ENCODE measurements at places on chromosomes 5 and 9.

DNA sequence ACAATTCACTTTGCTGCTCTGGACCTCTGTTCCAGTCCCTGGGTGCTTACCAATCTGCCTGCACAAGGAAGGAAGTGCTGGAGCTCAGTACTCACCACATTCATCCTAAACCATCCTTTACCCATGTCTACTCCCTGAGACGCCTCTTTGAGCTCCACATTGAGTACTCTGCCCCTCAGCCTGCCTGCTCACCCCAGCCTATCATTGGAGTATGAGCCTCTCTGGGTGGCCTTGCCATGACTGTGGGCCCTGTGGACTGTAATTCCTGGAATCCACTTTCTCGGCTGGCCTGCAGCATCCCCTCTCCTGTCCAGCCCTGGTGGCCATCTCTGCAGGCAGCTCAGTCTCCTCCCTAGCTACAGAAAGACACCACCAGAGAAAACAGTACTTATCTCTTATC lies 428.6 kb downstream of the SPOCK1 start:
- DNase-seq: no peak

- DNase-seq: no peak
These were observed 310.8 kb downstream of the PDE4D start for GRCh38 chr5:59582746-59583145.

DNA sequence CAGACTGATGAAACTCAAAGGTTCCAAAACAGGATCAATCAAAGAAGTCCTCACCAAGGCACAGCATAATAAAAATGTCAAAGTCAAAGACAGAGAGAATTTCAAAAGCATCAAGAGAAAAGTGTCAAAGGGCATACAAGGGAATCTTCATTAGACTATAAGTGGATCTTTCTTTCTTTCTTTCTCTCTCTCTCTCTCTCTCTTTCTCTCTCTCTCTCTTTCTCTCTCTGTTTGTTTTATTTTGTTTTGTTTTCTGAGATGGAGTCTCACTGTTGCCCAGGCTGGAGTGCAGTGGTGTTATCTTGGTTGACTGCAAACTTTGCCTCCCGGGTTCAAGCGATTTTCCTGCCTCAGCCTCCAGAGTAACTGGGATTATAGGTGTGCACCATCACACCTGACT lies 148.3 kb upstream of the CD180 start:
- DNase-seq: no peak

DNA sequence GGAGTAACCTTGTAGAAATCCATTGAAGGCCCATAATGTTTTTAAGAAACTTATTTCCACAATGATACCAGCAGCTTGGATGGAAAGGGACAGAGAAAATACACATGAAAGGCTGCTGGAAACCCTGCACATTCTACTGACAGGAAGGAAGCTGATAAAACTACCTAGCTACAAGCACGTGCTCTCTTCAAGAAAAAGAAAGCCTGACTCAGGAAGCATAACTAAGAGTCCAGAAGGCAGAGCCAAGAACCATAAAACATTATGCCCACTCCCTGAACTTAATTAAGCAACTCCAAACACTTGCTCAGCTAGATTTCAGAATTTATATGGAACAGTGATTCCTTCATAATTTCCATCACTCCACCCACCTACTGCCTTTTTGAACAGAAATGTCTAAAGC lies 430.8 kb downstream of the SEMA5A start:
- no peak for DNase-seq

- no peak for DNase-seq
These were observed 34.4 kb downstream of the CPEB4 start for GRCh38 chr5:173922527-173922926.

DNA sequence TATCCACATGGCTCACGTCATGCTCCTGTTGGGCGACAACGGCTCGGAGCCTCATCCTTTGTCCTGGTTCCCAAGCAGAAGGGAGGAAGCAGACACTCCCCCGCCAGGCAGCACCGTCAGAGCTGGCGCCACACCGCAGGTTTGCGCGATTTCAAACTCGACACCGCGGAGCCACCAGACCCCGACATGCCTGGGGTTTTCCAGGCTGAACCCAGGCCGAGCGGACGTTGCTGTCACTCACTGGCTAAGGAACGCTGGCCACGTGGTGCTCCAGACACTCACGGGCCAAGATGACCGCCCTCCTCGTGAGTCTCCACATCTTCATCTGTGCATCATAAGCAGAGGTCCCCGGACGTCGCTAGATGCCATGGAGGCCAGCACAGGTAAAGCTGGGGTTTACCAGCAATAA lies 9.0 kb downstream of the TERT start:
- no peak for DNase-seq

DNA sequence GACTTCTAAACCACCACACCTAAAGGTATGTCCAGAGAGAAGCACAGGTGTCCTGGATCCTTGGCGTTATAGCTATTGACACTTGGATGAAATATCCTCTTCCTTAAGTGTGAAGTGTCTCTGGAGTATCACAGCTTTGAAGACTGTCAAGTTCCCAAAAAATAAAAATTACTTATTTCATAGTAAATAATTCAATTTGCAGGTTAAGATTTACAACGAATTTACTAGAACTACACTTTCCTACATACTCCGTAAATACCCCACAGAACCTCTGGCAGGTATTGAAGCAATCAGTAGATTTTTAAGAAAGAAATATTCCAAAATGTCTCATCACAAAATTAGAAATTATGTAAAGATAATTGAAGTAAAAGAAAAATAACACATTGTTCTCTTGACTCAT lies 27.1 kb upstream of the POC5 start:
- DNase-seq: no peak

- no peak for DNase-seq
These were observed 68.9 kb downstream of the PPIC start for GRCh38 chr5:122967625-122968024.

DNA sequence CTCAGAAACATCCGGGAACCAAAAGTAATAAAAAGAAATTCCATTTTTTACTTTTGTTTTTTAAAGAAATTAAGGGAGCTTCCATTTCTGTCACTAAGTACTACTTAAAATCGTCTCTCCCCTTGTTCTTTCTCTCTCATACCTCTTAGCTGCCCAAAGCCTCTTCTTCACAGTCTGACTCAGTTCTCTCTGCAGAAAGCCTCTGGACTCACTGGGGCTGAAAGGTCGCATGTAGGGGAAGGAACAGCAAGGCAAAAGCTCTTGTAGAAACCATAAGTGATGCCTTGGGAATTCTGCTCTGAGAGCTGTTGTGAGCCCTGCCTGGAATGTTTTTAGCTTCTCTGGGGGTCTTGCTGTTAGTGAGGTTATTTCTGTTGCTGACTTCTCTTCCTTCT lies 100.8 kb upstream of the RANBP3L start:
- DNase-seq: no peak

GRCh38 chr9:133492061-133493021 lies 13.4 kb upstream of the SLC2A6 start:
- no peak for DNase-seq

- no peak for DNase-seq
These were observed 311.3 kb downstream of the GADD45G start for GRCh38 chr9:89916001-89916597.

- no peak for DNase-seq
These were observed 64.5 kb downstream of the EPB41L4B start for GRCh38 chr9:109256336-109256735.

DNA sequence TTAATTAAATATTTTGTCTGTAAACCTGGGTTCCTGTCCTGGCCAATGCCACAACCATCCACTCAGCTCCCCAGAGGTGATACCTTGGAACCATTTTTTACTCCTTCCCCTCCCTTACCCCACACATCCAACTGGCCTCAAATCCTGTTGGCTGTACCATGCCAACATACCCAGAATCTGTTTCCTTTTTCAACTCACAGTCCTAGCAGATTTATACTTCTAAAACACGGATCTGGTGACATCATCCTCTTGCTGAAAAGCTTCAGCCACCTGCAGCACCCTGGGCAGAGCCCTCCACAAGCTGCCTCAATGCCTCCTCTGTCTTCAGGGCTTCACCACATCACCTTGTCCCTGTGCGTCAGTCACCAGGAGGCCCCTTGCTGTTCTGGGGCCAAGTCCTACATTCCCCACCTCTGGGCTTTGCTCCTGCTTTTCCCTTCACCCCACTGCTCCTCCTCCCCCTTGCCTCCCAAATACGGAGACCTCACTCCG lies 14.9 kb downstream of the SEMA6A start:
- no peak for DNase-seq

DNA sequence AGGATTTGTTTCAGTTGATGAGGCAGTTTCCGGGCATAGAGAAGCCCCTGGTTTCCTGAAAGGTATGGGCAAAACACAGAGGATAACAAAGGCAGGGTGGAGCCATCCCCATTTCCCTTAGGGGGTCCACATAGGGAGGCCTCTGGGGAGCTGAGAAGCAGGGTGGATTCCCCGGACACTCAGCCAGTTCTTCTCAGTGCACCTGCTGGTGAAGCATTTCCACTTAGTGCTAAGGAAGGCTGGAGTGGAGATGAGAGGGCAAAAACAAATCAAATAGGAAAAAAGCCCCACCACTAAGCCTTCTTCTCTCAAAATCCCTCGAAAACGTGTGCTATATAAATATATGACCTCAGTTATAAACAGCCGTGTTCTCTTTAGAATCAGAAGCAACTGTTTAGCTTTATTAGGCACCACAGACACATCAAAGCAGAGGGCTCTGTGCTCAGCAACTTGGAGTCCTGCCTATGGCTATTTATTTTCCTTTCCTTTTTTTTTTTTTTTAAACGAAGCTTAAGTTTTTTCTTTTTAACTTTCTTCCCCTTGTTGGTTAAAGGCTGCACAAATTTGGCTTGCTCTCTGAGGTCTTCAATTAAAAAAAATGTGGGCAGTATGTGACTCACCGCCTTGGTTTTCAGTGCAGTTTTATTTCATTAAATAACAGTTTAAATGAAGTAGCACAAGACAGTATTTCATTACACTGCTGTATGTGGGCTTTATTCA lies 67.7 kb downstream of the PRDM6 start:
- DNase-seq: no peak

DNA sequence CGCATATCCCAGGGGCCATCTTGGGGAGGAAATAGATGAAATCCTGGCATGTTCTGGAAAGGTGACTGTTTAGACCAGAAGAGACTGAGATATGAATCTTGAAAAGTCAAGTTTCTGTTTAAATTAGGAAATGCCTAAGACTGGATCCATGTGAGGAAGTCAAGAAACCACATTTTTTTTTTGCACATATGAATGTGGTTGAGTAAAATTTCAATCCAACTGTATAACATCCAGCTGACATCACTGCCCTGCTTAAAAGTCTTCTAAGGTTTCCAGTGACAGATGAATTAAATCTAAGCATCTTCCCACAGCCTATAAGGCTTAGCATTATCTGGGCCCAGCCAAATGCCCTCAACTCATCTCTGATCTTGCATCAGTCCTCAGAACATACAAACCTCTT lies 47.7 kb upstream of the TCERG1 start:
- no peak for DNase-seq

DNA sequence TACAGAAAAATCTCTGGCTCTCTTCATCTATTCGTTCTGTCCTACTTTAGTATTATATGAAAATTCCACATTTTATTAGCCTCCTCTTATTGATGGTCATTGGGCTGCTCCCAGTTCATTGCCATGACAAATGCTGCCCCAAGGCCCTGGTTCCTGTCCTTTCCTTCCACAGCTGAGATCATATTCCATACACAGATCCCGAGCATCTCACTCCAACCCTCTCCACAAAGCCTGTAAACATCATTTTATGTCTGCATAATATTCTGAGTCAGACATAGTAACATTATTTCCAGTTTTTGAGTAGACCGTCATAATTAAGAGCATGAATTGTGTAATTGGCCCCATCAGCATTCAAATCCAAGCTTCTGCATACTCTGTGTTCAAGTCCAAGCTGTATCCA lies 86.3 kb downstream of the MVB12B start:
- DNase-seq: no peak

GRCh38 chr9:30329431-30329830 lies 2055.0 kb upstream of the ACO1 start:
- DNase-seq: peak; percentile 13

DNA sequence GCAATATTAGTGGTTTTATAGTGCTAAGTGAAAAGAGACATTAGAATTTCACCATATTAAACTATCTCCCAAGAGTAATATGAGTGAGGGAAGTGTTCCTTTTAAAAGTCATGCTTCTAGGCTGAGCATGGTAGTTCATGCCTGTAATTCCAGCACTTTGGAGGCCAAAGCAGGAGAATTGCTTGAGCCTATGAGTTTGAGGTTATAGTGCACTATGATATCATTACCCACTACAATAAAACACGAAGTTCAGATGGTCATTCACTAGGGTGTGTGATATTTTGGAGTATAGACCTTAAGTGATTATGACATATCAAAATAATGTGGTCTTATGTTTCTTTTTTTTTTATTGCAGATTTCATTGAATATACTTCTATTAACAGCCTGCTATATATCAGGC lies 6.7 kb downstream of the KIF2A start:
- DNase-seq: no peak

GRCh38 chr5:167853421-167853820 lies 438.0 kb upstream of the WWC1 start:
- DNase-seq: no peak

DNA sequence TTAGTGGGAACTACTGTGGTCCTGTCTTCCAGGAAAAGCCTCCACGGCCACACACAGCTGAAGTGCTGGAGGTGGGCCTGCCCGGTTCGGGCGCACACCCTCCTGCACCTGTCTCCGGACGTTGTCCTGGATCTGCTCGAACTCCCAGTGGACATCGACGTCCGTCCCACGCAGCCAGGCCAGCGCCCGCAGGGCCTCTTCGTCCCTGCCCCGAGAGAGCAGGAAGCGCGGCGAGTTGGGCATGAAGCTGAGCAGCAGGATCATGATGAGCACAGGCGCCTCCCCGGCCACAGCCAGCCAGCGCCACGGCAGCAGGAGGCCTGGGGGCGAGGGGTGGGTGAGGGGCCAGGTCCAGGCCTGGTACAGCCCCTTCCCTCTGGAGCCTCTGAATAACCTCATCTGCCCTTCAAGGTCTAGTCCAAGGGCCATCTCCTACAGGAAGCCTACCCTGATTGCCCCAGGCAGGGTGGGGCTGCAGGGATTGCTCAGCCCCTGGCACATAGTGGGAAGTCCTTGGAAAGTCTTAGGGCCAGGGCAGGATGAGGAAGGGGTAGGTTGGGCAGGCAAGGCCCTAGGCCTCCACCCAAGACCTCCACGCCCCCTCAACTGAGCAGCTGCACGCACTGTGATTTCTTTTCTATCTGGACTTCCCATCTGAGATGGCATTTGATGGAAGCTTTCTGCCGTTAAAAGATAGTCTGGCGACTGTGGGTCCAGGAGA lies 3.4 kb downstream of the SLC2A6 start:
- no peak for DNase-seq

GRCh38 chr5:156155598-156155997 lies 171.4 kb upstream of the SGCD start:
- no peak for DNase-seq

- DNase-seq: no peak
These were observed 100.9 kb downstream of the ATP10B start for GRCh38 chr5:160750938-160751657.
